ENCODE measurements at places on chromosomes 1 and 21.

GRCh38 chr1:77540501-77541161 is 141.8 kb downstream of the ZZZ3 start:
- no peak for DNase-seq

DNA sequence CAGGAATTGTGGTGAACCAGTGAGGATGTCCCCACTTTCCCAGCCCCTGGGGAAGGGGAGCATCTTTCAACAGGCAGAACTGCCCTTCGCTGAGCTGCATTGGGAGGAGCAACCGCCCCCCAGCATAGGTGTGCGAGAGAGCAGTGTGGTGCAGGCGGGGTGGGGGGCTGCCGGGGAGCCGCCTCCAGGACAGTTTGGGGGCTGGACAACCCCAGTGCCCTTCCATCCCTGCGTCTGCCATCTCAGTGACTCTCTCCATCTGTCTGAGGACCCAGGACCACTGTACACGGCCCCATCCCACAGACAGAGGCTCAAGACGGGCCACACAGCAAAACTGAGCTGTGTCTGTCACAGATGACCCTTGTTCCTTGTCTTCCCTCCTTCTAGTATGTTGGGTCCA is 14.2 kb downstream of the PODN start:
- no peak for DNase-seq

DNA sequence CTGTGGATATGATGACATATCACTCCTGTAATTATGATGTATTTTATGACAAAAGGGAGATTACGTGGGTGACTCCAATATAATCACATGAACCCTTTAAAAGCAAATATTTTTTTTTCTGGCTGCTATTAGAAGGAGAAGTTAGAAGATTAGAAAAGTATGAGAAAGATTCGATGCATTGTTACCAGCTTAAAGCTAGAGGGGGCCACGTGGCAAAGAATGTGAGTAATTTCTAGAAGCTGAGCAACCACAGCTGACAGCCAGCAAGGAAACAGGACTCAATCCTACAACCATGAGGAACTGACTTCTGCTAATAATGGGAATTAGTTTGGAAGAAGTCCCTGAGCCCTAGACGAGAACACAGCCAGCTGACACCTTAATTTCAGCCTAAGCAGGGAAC is 56.3 kb upstream of the C1orf87 start:
- no peak for DNase-seq

- DNase-seq: no peak
Measured at GRCh38 chr1:65259816-65260215, 49.5 kb upstream of the DNAJC6 start.

DNA sequence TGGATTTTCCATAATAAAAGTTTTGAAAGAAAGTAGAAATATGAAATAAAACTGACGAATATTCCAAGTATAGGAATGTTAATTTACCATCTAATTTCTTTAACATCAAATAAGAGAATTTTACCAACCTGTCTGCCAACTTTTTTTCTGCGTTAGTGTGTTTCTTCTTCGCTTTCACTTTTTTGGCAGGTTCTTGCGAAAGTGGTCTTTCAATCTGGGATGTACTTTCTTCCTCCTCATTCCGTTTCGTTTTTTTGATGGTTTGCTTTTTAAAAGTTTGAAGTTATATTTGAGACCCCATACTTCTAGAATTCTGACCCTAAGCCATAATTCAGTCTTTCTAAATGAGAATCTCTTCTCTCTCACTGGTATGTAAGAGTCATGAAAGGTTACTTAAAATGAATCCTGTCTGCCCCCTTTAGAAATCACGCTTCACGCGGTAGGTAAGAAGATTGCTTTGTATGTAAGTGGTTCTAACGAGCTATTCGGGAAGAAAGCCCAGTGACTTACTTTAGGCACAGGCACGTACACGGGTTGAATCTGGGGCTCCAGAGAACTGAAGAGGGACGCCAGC is 580 bp downstream of the RBM34 start:
- DNase-seq: no peak

DNA sequence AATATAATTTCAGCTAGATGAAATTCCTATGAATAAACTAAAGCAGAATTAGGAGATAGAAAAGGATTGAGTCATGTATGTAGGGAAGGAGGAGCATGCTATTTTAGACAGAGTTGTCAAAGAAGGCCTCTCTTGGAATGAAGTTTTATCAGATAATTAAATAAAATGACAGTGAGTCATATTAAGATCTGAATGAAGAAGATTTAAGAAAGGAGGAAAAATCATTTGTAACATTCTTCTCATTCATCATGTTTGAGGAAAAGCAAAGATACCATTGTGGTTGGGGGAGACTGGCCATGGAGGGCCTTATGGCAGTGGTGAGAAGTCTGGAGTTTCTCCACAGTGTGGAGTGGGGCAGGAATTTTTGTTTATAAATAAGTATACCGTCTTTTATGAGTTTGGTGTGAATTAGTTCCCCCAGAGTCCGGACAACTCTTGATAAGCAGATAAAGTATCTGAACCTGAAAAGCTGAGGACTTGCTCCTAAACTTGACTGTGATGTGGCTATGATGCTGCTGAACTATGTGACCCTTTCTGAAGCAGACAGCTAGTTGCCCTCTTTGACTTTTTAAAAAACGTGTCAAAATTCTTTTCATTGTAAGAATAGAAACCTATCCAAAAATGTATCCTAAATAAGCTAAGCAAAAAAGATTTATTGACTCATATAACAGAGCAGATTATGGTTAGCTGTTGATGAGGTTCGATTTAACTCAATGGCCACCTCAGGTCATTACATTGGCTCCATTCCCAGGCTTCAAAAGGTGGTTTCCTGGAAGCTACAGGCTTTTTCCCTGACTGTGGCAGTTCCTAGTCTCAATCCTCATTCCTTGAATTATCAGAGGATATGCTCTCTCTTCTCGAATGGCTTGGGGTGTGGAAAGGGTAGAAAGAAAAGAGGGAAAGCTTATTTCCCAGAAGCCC is 90.8 kb downstream of the LHX9 start:
- DNase-seq: no peak

- no peak for DNase-seq
Measured at GRCh38 chr1:207032528-207033017, at the start of gene C1orf116. Gene C1orf116 (minus strand): TSS chr1:207032756. CDS start chr1:207027598, 5,158 bp downstream.

DNA sequence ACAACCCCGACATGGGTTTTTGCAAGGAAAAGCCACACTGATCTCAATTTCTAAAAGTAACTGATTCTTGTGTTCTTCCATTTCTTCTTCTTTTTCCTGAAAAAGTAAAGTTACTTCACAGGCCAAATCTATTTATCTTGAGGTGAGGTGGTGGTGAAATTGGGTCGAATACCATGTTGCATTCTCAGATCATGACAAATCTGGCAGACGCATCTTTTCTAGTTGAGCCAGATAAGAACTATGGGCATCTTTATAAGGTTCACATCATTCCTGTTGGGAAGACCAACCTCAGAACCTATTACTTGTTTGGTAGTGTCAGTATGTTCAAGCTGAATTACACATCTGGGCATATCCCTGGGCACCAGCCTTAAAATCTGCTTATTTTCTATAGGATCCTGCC is 78.6 kb upstream of the USP25 start:
- DNase-seq: no peak

- no peak for DNase-seq
Measured at GRCh38 chr1:70093250-70093975, 112.0 kb downstream of the LRRC40 start.

DNA sequence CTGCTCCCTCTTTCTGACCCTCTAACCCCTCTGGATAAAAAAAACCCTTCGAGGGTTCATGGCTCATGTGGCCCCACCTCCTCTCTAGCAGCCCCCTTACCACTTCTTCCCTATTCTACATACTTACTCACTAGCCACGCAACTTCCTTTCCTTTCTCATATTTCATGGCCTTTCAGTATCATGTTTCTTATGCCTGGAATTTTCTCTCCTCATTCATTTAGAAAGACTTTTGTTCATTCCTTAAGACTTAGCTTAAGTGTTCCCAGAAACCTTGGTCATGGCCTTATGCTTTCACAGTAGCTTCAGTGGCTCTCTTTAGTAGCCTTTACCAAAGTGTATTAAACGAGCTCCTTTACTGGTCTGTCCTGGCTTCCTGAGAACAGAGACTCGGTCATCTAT is 6.1 kb downstream of the ACP6 start:
- DNase-seq: no peak

DNA sequence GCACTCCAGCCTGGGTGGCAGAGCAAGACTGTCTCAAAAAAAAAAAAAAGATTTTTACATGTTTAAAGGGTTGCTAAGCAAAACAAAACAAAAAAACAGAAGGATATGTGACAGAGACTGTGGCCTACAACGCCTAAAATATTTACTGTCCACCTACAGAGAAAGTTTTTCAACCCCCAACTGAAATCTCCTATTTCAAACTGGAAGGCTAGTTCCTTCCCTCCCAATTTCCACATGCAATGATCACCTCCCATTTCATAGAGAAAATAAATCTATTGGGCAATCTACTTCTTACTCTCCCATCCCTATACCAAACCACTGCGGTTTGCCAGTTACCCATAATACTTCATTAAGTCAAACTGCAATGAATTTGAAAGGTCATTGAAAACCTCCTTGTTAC is 74.2 kb downstream of the ST3GAL3 start:
- no peak for DNase-seq

GRCh38 chr1:12616709-12617373 is 1.2 kb downstream of the DHRS3 start:
- no peak for DNase-seq

- no peak for DNase-seq
Measured at GRCh38 chr1:244657421-244657820, 4.5 kb downstream of the DESI2 start.

GRCh38 chr1:161226320-161226711 is 456 bp downstream of the TOMM40L start:
- DNase-seq: no peak

GRCh38 chr1:117161887-117162286 is 40.3 kb upstream of the TRIM45 start:
- no peak for DNase-seq

DNA sequence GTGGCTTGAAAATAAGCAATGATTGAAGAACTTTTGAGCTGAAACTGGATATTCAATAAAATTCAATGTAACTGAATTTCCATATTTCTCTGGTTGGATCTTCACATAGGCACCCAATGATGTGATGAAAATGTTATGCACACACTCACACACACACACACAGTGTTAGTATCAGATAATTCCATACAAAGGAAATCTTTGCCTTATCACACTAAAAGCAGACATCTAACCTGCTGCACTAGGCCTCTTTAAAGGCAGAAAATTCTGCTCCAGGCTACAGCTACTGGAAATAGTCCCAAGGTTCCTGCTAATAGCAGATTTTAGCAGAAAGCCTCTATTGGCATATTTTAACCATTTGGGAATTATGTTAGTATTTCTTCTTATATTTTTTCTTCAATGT is 309.6 kb downstream of the COL11A1 start:
- no peak for DNase-seq

DNA sequence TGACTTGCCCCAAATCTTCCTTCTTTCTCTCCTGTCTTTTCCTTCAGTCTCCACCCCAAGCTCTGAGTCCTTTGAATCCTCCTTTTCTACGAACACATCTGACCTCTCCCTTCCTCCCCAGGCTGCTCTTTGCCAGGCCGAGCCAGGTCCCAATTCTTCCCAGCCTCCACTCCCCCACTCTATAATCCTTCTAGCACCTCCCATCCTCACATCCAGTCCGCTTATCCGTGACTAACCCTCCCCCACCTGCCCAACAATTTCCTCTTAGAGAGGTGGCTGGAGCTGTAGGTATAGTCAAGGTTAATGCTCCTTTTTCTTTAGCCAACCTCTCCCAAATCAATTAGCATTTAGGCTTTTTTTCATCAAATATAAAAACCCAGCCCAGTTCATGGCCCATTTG is 9.5 kb upstream of the HPDL start:
- DNase-seq: no peak

DNA sequence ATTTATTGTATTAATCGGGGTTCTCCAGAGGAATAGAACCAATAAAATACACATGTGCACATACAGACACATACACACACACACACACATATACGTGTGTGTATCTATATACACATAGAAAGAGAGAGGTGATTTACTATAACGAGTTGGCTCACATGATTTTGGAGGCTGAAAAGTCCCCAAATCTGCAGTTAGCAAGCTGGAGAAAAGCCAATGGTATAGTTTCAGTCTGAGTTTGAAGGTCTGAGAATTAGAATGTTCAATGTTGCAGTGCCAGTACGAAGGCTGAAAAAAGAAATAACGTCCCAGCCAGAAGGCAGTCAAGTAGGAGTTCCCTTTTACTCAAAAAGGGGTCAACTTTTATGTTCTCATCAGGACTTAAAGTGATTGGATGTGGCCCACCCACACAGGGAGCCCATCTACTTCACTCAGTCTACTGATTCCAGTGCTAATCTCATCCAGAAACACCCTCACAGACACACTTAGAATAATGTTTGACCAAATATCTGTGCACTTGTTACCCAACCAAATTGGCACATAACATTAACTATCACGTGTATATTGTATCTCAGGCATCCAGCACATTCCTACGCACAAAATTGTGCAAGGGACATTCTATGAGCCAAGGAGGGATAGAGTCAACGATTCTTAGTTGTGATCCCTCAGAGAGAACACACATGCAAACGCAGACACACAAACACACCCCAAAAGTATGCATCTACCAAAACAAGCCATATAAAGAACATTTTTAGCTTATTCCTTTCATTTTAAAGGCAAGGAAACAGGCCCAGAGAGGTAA is 195.5 kb upstream of the DUSP10 start:
- DNase-seq: no peak

GRCh38 chr1:52054496-52055065 is 410 bp downstream of the TXNDC12 start:
- DNase-seq: no peak

- no peak for DNase-seq
Measured at GRCh38 chr21:36079010-36079649, 9.3 kb downstream of the CBR1 start.

- DNase-seq: no peak
Measured at GRCh38 chr1:6396998-6397397, 3.4 kb upstream of the ACOT7 start.

- DNase-seq: no peak
Measured at GRCh38 chr1:29896300-29896699, 660.0 kb downstream of the PTPRU start.

- DNase-seq: no peak
Measured at GRCh38 chr1:165824269-165824643, 3.2 kb upstream of the UCK2 start.

DNA sequence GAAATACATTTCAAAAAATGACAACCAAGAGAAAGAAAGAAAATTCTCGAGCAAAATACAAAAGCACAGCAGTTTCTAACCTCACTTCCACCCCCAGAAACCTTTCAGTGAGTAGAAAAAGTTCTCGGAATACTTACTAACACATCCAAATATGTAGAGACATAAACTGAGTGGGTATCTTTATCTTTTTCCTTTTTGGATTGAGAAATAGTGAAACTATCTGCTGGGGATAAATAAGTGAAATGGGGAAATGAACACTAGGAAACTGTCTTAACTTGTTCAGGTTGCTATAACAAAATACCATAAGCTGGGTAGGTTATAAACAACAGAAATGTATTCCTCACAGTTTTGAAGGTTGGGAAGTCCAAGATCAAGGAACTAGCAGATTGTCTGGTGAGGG is 72.0 kb downstream of the VCAM1 start:
- no peak for DNase-seq

DNA sequence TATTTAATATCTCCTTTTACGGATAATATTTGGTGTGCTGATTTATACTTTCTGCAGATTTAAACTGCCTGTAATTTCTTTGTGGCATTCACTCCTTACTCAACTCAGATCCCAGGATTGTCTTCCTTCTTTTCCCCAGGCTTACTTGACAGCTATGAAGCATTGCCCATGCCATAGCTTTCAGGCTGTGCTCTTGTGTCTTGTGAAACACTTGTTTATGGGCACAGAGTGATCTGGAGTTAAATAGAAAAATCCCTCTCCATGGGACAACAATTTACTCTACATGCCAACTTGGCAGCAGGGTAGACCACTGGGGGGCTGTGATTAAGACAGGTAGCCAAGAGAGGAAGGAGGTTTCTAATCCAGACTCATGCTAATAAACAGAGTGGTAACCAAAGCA is 57.4 kb downstream of the PPP1R12B start:
- no peak for DNase-seq
